ENCODE measurements at places on chromosomes 2 and 18.

DNA sequence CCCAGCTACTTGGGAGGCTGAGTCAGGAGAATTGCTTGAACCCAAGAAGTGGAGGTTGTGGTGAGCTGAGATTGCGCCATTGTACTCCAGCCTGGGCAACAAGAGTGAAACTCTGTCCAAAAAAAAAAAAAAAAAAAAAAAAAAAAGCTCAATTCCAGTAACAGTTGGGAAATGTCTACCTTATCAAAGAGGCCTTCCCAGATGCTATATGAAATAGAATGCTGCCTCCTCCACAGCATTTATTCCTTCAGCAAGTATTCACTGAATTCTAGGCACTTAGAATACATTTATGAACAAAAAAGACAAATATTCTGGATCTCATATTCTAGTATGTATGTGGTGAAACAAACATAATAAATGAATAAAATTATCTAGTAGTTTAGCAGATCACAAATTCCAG lies 12.8 kb upstream of the CDK5R2 start:
- no peak for DNase-seq

DNA sequence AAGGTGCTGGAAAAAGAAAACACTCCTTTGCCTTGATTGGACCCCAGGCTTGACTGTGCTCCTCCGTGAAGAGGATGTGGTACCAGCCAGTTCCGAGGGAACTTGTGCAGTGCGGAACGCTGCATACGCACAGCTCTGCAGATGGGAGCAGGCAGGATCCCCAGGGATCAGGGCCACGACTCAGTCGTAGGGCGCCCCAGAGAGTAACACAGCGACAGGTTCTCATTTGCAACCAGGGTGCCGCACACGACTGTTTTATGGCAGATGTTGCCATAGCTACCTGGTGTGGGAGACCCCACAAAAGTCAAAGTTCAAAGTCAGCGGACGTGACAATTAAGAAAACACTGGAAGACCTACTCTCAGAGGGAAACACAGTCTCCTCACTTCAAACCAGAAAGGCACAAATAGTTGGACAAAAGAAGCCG lies 779 bp downstream of the MALL start:
- no peak for DNase-seq

GRCh38 chr2:214232271-214232670 lies 178.6 kb upstream of the VWC2L start:
- no peak for DNase-seq

GRCh38 chr2:200352636-200353035 lies 46.1 kb downstream of the SPATS2L start:
- no peak for DNase-seq

DNA sequence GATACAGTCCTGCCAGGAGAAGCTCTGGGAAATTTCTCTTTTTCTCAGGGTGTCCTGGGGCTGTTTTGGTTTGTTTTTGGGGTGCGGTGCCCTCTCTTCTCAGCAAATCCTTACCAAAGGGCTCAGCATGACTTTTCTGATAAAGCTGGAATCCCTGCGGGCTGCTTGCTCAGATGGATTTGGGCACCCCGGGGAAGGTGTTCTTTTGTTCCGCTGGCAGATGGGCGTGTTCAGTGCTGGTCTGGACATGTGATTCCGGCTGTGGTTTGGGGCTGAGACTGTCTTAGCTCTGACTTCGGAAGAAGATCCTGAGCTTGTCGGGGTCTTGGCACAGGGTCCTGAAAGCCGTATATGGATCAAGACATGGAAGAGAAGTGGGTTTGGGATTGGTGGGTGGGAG lies 134.2 kb upstream of the SPRED2 start:
- no peak for DNase-seq

DNA sequence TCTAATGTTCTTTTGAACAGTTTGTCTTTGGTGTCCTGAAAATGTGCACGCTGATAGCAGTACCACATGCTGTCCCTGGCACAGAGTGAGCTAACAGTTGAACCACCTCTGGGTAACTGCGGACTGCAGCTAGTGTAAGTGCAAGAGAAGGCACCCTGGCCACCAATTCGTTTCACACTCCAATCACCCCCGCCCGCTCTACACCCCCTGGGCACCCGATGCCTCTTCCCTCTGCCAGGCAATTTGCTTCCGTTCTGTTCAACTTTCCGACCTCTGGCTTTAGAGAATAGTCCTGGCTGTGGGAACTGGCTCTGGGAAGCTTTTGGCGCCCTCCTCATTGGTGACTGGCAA lies 1.4 kb downstream of the DOCK10 start:
- DNase-seq = no peak

- DNase-seq = no peak
Observed at GRCh38 chr2:201458381-201458780, 6.8 kb downstream of the STRADB start.

DNA sequence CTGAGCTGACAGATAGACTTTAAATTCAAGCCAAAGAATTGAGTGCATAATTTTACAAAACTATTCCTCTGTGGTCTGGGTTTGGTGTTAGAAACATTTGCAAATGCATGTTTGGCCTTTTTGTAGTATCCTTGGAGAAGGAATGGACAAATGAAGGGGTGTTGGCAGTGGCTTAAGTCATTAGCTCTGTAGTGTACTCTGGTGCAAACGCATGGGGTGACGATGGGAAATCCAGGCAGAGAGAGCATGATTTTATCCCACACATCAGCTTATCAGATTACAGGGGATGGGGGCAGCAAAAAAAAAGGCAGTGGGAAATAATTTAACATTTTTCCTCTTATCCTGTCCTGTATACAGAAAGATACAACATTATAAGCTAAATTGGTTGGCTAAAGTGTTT lies 320.6 kb downstream of the ZNF516 start:
- DNase-seq = no peak

DNA sequence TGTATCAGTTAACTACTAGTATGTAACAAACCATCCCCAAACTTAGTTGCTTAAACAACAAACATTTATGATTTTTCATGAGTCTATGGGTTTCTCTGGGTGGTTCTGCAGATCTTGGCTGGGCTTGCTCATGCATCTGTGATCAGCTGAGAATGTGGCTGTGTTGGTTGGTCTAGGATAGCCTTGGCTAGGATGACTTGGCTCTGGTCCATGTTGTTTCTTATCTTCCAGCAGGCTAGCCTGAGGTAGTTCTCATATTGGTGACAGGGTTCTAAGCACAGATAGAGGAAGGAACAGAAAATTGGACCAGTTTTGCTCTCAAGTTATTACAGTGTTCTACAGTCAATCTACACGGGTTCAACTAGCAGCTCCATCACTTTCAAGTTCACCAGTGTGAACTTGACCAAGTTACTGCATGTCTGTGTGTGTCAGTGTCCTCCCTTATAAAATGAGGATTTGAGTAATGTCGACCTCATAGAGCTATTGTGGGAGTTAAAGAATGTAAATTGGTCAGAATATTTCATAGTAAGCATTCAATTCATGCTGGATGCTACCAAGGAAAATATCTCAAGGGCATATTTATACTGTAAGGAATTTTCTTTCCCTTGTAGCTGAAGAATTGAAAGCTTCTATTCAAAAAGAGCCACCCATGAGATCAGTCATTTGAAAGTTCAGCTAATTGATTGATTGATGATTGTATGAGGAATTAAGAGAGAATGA lies 65.3 kb downstream of the MYO3B start:
- no peak for DNase-seq

GRCh38 chr2:33909945-33910695 lies 311.0 kb upstream of the FAM98A start:
- DNase-seq = no peak

GRCh38 chr2:39593439-39594393 lies 72.0 kb upstream of the TMEM178A start:
- peak; percentile 15 for DNase-seq

DNA sequence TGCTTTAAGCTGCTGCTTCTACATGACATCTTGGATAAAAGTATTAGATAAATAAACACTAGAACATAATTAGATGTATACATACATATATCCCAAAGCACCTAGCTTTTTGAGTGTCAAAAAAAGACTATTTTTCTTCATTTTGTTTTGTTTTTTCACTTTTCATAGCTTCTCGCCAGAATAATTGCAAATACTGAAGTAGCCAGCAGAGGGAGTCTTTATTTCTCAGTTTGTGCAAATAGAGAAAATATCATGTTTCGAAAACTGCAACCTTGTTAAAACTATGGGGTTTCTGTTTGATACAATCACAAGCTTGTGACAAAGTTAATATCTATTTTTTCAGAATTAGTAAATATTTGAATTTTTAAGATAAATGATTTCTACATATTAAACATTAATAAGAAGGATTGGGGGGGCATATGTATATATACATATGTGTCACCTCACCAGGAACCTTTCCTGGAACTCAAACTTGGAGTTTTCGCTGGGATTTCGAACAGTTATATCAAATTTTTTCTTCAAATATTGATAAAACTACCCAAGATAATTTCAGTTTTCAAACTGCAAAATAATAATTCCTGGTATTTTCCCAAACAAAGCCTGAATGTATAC lies 61.0 kb downstream of the GRB14 start:
- DNase-seq = peak; percentile 12

DNA sequence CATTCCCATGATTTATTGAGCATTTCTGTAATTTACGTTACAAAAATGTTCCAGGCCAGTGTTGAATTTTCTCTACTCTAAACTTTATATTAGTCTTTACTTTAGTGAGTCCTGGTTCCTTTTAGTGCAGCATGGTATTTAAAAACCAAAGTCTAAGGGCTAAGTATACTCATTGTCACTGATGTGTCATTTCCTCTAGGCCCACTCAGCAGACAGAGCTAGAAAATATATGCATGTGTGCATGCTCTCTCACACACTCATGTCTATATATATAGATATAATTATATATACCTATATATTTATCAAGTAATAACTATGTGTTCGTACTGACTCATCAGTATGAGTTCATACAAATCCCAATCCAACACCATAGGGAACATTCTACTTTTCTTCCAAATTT lies 132.5 kb upstream of the SLC8A1 start:
- no peak for DNase-seq

DNA sequence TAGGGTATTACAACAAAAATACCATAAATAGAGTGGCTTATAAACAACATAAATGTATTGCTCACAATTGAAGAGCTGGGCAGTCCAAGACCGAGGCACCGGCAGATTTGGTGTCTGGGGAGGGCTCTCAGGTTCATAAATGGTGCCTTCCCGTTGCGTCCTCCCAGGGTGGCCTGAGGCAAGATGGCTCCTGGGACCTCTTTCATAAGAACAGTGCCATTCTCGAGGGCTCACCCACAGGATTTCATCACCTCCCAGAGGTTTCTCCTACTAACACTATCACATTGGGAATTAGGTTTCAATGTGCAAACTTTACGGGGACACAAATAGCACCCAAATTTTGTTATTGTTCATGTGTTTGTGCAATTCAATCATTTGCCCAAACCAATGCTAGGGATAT lies 793.5 kb upstream of the HS6ST1 start:
- no peak for DNase-seq

DNA sequence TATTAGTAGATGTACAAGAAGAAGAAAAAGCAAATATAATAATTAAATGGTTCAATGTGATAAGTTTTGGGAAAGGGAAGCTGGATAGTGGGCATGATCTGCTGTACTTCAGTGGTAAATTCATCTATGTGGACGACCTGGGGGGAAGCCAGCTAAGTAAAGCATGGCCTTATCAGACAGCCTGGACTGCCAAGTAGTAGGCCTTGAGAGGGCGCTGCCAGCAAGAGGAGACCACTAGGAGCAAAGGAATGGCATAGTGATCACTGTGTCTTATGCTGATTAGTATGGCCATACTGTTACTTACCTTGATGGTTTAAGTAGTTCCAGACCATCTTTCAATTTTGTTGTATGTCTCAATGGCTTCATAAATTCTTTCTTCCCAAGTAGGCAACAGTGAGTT lies 287.6 kb downstream of the SETBP1 start:
- no peak for DNase-seq

- DNase-seq = no peak
Observed at GRCh38 chr2:143176606-143177005, 47.4 kb downstream of the ARHGAP15 start.

- DNase-seq = no peak
Observed at GRCh38 chr2:21812766-21813165, 689.0 kb downstream of the TDRD15 start.

- DNase-seq = peak; percentile 71
Observed at GRCh38 chr18:48902023-48902855, 48.5 kb downstream of the SMAD7 start.

GRCh38 chr2:168697668-168698121 lies 104.7 kb upstream of the NOSTRIN start:
- no peak for DNase-seq

DNA sequence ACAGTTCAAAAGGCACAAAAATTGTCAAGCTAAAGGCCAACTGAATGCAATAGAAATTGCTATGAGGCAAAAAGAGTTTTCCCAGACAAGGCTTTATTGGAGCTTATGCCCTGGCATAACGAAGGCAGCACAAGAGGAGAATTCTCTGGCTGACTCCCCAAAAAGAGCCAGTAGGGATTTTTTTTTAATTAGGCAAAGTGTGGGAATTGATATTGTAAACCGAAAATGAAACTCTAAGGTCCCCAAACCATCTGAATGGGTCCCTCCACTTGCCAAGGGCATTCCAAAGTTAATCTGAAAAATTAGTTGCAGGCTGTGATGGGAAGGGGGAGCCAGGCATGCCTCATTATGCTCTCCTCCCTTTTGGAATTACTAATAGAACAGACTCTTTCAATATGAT lies 118.9 kb downstream of the SPOPL start:
- no peak for DNase-seq

DNA sequence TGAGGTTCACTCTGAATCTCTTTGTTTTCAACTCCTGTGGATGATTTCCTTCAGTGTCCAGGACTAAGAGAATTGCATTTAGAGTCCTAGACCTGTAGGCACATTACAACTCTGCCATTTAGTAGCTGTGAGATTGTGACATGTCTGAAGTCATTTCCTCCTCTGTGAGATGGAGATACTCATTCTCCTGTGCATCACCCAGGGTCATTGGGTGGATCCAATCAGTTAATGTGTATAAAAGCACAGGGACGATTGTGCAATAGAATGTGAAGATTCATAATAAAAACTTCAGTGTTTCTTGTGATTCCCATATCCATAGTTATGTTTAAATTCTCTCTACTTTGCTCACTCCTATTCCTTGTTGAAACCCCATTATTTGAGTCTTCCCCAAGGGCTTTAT lies 113.6 kb downstream of the DIS3L2 start:
- no peak for DNase-seq
